Activated T-helper 1 cell treated with anti-CD3 and anti-CD28 coated beads, Interleukin-12 subunit alpha, Interleukin-12 subunit beta, Interleukin-2, Interleukin-4 antibody, amounts not matched to agents 30 ng/mL and 10 ng/mL and 1 ng/mL, durations not matched to agents 14 hours and 24 hours and 36 hours (primary cell): ENCODE measurements at places on chromosomes 7 and 10. TPM values are rescaled to one million over a fixed set of nuclear protein-coding genes. Genes with fewer than 3 reads are reported as not detected.

Gene ZNF488
- total RNA-seq, result not detected in 2 replicates

Gene CAV2
- total RNA-seq, result not detected in 2 replicates

- DNase-seq, result no peak
These were observed 489.2 kb upstream of the KCND2 start for GRCh38 chr7:119783799-119784198.

DNA sequence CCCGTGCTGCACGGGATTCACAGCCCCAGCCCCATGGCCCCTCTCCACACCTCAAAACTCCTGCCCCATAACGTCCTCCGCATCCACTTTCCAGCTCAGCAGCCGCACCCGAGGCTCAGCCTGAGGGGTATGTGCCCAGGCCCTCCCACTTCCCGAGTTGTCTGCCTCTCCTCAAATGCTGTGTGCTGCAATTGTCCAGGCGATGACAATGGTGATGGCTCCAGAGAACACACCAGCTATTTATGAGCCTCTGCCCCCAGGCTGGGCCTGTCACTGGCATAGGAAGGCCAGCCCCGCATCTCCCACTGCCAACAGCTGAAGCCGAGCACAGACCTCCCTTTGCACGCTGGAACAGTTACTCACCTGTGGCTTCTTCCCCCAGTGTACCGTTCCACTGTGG, 2.4 kb upstream of the LDB3 start:
- no peak for DNase-seq
